Globus pallidus (tissue), 1 donor: ENCODE measurements at places on chromosomes 4 and X.

GRCh38 chr4:119172223-119172622 is 36.6 kb downstream of the MYOZ2 start:
- no peak for DNase-seq

GRCh38 chr4:39657465-39657864 is 18.8 kb upstream of the SMIM14 start:
- no peak for DNase-seq

- DNase-seq, result peak; percentile 63
Measured at GRCh38 chrX:10636337-10636736, 16.0 kb upstream of the MID1 start.

DNA sequence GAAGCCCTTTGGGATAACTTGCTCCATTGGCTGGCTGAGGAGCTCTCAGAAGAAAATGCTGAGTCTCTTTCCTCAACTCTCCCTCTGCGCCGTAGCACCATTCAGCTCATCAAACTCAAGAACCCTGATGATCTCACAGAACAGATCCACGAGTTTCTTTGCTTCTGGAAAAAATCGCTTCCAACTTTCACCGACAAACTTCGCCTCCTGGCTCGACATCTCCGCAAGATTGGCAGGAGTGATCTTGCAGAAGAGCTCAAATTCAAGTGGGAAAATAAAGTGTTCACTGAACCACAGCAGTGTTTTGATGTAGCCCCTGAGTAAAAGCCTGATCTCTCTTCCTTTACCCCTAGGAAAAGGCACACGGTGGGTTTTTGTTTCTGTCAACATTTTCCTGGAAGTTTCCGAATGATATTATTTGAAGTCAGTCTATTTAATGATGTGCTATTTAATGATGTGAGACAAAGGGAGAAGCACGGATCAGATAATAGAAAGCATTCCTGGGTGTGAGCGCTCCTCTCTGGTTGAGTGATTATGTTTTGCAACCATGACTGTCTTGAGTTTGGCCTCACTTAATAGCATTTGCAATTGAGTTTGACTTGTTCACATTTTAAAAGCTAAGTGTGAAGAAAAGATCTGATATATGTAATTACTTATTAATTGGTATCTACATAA is 62.2 kb downstream of the DTHD1 start:
- DNase-seq, result no peak

GRCh38 chr4:123405267-123405865 is 8.8 kb downstream of the SPRY1 start:
- DNase-seq, result no peak

DNA sequence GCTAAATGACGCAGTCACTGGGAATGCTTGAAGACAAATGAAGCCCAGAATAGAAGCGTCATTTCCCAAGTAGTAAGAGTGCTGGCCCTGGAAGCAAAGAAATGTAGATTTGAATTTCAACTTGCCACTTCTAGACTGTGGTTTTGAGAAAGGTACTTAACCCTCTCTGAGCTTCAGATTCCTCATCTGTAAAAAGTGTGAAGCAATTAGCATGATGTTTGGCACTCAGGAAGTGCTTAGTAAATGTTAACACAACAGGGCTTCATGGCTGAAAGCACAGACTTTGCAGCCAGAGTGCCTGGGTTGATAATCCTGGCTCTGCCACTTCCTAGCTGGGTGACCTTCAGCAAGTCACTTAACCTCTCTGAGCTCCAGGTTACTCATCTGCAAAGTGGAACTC is 147.4 kb upstream of the RPS6KA3 start:
- DNase-seq, result no peak

- no peak for DNase-seq
Measured at GRCh38 chrX:118220509-118220908, 103.9 kb upstream of the KLHL13 start.

- DNase-seq, result no peak
Measured at GRCh38 chrX:118726396-118726795, 1.0 kb upstream of the IL13RA1 start.

GRCh38 chr4:77089866-77090265 is 14.1 kb upstream of the CCNI start:
- DNase-seq, result no peak

- DNase-seq, result no peak
Measured at GRCh38 chr4:75142382-75142781, 209.5 kb downstream of the PARM1 start.

- no peak for DNase-seq
Measured at GRCh38 chrX:120419463-120419862, 49.6 kb downstream of the LAMP2 start.

DNA sequence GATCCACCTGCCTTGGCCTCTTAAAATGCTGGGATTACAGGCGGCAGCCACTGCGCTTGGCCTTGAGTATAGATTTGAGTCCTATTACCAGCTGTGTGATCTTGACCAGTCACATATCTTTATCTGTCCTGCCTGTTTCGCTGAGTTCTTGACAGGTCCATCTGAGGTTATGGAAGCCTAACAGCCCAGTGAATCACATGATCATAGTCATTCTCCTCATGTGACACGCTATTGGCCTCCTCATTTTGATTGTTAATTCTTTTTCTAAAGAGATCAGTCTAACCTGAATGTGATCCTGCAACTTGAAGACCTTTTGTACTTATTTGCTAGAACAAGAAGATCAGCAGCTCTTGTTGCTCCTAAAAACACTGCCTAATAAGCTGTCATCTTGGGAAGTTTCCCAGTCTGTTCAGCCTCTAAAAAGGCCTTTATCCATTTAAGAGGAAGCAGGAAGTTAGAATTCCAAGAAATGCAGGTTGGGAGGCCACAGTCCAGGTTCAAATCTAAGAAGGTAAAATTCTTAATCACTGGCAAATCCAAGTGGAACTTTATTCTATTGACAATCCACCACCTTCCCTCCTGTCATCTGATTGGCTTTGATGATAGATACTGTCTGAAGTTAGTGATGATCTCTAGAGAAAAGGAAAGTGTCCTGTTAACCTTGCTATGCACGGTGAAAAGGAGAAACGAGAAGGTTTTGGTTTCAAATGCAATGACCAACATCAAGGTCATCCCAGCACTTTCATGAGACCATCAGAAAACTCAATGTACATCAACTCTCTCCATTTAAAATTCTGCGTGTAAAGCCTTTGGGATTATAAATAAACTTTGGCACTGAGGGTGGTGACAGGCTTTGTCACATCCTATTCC is 86.9 kb downstream of the CHRNA9 start:
- DNase-seq, result no peak

DNA sequence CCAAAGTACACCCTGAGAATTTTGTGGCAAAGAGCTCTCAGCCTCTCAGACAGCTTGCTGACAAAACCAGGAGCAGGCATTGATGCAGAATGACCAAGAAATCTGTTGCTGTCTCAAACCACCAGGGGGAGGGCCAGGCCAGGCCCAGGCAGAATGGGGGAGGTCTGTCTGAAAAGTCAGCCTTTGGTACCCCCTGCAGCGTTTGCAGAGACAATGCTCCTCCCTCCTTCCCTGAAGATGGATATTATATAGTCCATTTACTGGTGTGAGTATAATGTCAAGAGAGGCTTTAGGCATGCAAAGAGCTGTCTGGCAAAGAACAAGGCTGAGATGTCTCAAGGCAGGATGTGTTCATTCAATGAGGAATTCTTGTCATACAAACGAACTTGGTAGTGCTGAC is 52.9 kb upstream of the TRPC5OS start:
- DNase-seq, result no peak

- DNase-seq, result no peak
Measured at GRCh38 chrX:91414713-91415112, 19.9 kb upstream of the PABPC5 start.

- DNase-seq, result no peak
Measured at GRCh38 chr4:128861856-128862518, 52.5 kb downstream of the JADE1 start.

- DNase-seq, result no peak
Measured at GRCh38 chrX:118346258-118347094, 570 bp downstream of the WDR44 start.

DNA sequence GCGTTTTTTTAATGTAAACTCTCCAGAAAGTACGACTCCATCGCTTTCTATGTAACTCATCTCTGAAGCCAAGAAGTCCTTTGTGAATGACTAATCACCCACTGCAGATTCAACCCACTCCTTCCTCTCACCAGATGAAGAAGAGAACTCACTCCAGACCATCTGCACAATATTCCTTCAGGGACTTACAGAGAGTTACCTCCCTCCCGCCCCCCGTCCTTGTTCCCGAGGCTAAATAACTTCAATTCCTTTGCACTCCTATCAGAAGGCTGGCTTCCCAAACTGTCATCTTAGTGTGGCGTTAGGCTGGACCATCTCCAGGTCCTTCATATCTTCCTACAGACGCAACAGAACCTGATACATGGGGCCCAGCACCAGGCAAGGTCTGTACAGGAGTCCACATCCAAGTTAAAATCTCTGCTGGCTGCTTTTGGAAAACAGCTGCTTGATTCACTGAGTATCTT is 82.4 kb downstream of the AFAP1 start:
- DNase-seq, result no peak

DNA sequence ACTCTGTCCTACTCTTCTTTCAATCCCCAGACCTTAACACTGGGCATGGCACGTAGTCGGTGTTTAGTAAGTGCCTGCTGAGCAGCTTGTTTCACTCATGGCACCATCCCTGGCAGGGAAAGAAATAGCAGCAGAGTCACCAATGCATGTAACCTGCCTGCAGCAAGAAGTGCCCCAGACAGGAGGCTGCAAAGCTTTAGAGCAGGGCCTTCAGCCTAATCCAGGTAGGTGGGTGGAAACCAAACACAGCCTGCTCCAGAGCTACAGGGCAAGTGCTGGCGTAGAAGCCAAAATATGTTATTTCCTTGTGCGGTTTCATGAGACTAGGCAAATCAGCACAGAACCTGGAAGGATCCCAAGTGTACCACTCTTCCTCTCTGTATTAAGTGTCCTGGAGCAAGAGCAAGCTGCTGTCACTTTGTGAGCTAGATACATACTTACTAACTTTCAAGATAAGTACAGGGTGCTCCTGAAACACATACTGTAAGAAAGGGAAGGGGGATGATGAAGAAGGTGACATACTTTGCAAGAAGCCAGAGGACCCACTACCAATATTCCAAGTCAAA is 5.5 kb downstream of the PROM1 start:
- DNase-seq, result no peak

DNA sequence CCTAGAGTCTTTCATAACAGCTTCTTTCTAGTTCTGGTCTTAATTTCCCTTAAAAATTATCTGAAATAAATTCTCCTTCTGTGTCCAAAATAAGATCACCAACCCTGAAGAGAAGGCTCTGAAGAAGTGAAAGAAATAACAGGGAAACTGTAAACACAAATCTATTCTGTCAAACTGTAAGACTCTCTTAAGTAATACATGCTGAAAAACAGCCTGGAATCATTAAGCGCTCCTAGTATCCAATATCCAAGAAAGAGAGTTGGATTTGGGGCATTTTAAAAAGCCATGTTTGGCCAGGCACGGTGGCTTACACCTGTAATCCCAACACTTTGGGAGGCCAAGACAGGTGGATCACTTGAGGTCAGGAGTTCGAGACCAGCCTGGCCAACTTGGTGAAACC is 53.3 kb downstream of the RELL1 start:
- DNase-seq, result no peak

DNA sequence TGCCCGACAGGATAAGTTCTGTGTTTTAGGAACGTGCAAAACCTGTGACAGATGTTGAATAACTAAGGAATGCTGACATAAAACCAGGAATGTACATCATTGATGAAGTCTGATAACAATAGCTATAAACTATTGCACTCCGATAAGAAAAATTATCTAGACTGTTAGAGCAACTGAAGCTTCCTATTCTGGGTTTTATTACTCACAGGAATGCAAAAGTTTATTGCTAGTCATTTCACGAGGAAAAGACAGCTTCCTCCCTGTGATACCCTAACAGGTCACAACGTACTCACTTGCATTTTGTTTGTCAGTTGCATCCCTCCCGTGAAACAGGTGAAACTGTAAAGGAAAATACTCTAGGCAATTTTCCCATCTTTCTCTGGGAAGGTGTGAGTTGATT is 65.9 kb downstream of the CLDN22 start:
- no peak for DNase-seq

GRCh38 chr4:25769251-25769650 is 93.5 kb downstream of the SEL1L3 start:
- DNase-seq, result no peak

GRCh38 chr4:156103311-156103710 is 149.6 kb upstream of the CTSO start:
- DNase-seq, result no peak

DNA sequence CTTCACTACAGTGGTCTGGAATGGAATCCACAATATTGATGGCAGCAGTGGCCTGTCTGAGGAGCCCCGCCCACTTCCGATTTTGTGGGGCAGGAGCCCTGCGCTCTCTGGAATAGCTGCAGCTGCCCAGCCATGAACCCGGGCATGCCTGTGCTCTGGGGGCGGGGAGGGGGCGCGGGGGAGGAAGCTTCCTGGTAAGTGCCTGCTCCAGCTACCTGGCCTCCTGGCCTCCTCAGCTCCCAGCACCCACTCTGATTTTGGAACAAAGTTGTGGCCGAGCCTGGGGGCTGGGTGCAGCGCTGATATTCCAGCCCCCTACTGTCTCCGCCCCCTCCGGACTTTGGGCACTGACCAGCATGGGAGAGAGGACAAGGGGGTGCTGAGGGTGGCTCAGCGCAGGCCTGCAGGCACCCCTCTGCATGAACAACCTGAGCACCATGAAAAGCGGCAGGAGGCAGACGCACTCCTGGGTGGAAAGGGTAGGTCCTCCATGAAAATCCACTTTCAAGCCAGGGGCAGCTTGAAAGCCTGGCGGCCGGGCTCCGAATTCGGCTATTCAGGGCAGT is 972.7 kb upstream of the AGA start:
- no peak for DNase-seq

GRCh38 chr4:147034372-147034771 is 88.7 kb upstream of the TTC29 start:
- DNase-seq, result no peak

- DNase-seq, result no peak
Measured at GRCh38 chrX:110315551-110315950, 2.3 kb downstream of the AMMECR1 start.

DNA sequence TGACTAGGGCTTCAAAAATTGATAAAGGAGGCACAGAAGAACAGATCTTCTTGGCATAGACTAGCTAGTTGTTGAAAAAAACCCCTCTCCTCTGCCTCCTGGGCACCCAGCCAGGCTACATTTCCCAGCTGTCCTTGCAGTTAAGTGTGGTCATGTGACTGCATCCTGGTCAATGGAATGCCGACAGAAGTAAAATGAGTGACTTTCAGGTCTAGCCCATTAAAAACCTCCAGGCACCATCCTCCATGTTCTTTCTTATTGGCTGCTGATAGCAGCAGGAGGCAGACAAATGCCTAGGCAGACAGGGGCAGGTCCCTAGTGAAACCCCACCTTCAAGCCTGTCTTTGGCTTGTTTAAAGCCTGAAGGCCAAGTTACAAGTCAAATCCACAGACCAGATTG is 35.3 kb downstream of the ATXN3L start:
- DNase-seq, result no peak

GRCh38 chr4:97910005-97910404 is 233.3 kb downstream of the STPG2 start:
- no peak for DNase-seq
